ENCODE measurements at places on chromosomes 5 and 9.

GRCh38 chr5:113179156-113179555, 202.6 kb downstream of the DCP2 start:
- no peak for DNase-seq

DNA sequence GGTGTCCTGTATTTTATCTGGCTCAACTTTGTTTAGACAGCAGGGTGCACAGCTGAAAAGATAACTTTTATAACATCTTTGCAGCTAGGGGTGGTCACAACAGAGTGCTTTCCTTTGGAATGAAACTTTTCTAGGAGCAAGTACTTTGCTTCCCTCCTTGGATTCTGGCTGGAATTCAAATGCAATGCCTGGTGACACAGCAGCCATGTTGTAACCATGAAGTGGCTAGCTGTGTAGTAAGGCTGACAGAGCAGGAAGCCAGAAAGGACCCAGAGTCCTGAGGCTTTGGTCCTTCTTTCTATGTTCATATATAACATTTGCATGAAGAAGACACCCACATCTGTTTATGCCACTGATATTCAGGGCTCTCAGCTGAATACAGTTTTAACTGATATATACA, 48.1 kb downstream of the TENT4A start:
- DNase-seq = no peak

- DNase-seq = no peak
These were observed 36.5 kb upstream of the SLC9A3 start for GRCh38 chr5:560792-561166.

DNA sequence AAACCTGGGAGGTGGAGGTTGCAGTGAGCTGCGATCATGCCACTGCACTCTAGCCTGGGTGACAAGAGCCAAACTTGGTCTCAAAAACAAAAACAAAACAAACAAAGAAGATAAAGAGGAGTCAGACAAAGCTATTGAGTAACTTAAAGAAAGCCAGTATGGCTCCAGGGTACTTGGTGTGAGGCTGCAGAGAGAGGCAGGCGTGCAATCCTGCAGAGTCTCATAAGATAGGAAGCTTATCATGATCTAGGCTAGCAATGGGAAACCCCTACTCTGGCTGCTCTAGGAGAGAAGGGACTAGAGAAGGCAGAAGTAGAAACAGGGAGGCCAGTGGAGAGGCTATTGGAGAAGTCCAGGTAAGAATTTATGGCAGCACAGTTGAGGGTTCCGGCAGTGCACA, 42.0 kb downstream of the ARRDC3 start:
- no peak for DNase-seq

DNA sequence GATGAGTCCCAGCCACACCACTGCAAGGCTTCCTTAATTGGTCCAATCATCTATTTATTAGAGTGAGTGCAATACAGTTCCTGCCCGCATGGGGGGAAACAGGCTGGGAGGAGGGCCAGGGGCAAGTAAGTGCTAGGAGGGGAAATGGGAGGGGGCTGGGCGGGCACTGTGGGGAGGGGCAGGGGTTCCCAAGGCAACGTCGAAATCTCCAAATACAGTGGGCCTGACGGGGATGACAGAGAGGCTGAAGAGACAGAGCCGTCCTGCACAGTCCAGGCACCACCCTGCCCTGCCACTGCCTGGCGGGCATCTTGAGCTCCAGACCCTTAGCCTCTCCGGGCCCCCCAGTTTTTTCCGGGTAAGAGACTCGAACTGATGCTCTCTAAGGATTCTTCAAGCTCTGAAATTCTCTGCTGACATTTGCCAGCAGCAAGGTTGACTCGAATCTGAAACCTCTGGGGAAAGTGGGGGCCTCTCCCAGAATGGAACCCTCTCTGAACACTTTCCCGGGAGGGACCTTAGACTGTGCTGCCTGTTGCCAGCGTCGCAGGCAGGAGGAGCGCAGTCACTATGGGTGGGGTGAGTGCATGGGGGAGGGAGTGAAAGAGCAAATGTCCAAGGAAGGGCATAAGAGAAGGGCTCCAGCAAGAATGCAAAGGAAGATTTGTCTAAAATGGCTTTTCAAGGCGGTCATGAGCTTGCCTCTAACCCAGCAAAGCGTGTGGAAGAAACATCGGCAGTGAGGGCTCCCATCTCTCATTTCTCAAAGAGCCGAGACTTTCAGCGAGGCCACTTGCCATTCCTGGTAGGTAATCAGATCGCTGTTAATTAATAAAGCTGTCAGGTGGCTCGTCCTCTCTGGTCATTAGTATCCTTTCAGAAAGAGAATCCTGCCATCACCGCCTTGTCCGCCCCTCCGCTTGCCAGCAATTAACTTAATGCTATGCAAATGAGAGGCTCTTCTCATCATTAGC, 99.0 kb downstream of the GTF3C4 start:
- peak; percentile 81 for DNase-seq

DNA sequence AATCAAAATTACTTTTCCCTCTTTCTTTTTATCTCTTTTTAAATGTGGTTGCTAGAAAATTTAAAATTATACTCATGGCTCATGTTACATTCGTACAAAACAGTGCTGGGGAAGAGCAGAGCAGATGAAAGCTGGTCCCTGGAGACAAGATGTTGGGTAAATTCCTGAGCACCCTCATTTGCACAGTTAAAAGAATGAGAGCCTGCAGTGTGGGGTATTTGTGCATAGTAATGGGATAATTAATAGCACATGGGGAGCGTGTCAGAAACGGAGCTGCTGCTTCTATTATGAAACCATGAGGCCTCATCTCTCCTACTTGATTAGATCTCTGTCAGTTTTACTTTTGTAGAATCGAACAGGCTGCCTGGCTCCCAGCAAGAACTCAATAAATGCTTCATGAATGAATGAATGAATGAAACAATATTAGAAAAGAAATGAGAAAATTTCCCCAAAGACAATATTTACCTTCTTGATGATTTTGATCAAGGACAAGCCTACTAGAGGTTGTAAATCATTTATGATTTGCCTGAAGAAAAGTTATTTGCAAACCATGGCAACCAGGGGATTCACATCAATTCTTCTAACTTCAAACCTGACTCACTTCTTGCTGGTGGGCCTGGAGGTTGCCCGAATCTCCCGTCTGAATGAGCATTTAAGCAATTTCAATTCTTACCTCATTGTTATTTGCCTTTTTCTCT, 177.2 kb upstream of the TUT7 start:
- DNase-seq = no peak

GRCh38 chr5:132436936-132437335, 53.6 kb downstream of the IRF1 start:
- DNase-seq = no peak

DNA sequence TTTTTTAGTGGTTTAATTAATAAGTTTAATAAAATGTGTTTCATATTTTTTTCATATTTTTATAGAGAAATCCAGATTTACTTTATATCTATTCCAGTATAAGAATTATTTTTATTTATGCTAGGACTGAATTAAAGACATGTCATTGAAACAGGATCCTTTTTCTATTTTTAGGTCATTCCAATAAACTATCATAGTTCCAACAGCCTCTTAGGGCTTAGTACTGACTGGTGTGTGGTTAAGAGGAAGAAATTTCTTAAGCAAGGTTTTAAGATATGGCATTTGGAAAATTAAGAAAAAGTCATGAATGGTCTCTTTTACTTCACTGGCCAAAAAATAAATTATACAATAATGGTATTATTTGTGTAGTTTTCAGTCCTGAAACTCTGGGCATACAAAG, 31.2 kb upstream of the PRR16 start:
- no peak for DNase-seq

DNA sequence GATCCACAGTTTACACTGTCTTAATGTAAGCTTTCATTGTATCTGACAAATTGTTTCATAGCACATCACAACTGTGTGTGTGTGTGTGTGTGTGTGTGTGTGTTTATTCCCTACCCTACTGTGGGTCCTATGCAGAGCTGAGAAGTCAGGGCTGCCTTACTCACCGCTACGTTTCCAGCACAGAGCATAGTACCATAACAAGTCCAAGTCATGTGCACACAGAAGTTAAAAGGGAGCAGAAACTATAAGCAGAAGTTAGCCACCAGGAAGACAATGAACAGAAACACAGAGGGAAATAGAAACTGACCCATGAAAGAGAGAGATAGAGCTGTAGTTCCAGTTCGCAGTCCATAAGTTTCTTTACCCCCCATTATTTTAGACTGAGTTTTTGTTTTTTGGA, 38.2 kb upstream of the DMXL1 start:
- DNase-seq = no peak

- no peak for DNase-seq
These were observed 97.3 kb upstream of the PANK3 start for GRCh38 chr5:168676501-168676900.

DNA sequence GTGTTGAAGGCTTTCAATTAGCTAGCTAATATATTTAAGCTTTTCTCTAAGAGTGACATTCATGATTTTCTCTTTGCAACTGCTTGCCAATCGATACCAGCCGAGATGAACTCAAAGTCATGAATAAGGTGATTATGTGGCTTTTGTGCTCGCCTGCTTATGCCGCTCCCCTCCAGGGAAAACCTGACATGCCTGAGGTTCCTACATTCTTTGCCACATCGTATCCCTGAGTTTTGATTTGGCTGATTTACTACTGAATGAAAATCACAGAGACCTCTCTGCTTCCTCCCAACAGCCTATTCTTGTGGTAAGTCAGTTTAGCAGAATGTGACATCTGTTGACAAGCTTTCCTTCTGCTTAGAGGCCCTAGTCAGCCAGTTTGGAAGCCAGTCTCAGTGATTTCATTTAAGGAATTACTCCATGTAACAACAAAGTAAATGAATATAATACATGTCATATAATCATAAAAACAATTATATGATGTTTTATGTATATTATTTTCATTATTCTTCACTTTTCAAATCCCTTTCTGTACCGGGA, 513.4 kb downstream of the CSNK1G3 start:
- no peak for DNase-seq

- peak; percentile 82 for DNase-seq
These were observed 7.2 kb upstream of the RNF38 start for GRCh38 chr9:36407122-36407723.

DNA sequence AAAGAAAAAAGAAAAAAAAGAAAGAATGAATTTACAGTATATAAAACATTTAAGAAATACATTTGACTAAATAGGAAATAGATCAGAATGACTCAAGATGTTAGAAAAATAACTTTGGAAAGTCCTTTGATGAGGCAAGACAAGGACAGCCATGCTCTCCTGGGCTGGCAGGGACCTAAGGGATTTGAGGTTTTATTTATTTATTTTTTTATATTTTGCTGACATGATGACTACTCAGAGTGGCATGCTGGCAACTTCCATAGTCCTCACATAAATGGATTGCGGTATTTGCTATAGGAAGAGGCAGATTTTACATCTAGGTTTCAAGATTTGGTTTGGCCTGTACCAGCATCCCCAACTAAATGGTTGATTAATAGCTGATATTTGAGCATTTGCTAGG, 17.7 kb downstream of the SLC28A3 start:
- no peak for DNase-seq

- no peak for DNase-seq
These were observed 247.4 kb downstream of the ARL15 start for GRCh38 chr5:54062958-54063357.

GRCh38 chr5:108687595-108688200, 60.0 kb upstream of the FER start:
- peak; percentile 6 for DNase-seq

DNA sequence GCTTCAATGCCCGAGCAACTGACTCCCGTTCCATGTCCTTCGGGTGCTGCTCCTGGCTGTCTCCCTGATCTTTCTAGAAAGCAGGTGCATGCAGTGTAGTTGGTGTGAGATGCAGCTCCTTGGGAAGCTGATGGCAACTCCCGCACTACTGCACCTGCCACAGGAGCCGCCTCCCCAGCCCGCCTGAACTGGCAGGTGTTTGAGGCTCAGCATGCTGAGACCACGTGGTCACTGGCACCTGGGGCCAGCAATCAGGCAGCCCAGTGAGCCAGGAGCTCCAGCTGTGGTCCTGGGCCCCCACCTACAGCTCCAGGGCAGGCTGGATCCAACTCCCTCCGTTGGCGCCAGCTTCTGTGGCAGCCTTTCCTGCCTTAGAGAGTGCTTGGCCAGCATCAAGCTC, 111.5 kb downstream of the ICE1 start:
- DNase-seq = no peak

GRCh38 chr5:75023368-75024159, 28.8 kb downstream of the GCNT4 start:
- DNase-seq = peak; percentile 48

GRCh38 chr9:128917151-128917849, 3.5 kb upstream of the PHYHD1 start:
- no peak for DNase-seq

DNA sequence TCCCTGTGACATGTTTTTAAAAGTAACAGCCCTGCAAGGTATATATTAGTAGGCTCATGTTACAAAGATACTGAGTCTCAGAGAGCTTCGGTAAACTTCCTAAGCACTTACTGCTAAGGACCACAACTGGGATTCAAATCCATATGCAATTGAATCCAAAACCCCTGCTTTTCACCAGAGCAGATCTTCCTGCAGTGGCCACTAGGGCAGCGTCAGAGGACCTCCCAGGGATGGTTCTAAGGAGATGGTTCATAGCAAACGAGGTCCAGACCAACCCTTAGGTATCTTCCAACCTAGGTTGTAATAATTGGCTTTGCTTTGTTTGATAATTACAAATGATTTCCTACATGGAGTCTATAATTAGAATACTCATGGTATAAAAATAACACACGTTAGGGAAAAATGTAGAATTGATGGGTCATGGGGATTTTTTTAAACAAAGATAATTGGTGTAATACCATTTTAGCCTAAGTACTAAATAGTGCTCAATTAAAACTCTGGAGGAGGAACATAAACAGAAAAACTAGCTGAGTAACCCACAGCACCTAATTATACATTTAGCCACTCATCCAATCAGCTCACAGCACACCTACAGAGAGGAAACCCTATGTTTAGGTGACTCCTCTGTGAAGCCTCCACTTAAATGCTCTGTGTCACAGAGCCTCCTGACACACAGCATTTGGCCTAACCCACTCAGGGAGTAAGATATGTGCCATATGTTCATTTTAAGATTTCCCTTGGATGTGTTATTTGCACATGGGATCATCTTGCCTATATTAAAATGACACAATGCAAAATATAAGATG, 10.0 kb upstream of the CAST start:
- DNase-seq = no peak

DNA sequence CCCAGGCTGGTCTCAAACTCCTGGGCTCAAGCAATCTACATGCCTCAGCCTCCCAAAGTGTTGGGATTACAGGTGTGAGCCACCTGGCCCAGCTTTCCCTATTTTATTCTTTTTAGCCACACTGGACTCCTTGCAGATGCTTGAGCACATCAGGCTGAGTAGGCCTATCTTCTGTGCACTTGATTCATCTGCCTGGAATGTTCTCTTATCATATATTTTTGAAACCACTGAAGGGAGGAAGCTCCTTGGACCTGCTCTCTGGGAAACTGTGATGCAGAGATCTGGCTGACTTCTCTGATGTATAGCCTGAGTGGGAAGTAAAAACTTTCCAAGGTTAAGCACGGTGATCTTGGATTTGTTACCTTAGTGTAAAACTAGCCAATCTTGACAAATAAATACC, 6.5 kb upstream of the MAT2B start:
- DNase-seq = no peak

GRCh38 chr5:83919071-83920041, 198.7 kb upstream of the HAPLN1 start:
- no peak for DNase-seq

- DNase-seq = no peak
These were observed 221.6 kb downstream of the PARP8 start for GRCh38 chr5:50887889-50888633.

Measured in CD4-positive, alpha-beta T cell treated with Interleukin-4 for 1 hour (primary cell).